ENCODE measurements at places on chromosomes 13 and 19. TPM values are rescaled to one million over a fixed set of nuclear protein-coding genes. Genes with fewer than 3 reads are reported as not detected.

Gene ADGRE3
- not detected for total RNA-seq

Gene SGCG
- not detected for total RNA-seq

Gene CRX
- total RNA-seq = not detected

Gene APC2
- total RNA-seq = 0.13 TPM

Gene SBK2
- total RNA-seq = not detected

Gene PCDH17
- total RNA-seq = 0.40 TPM

Gene TTC9B
- not detected for total RNA-seq

Gene KLK4
- not detected for total RNA-seq

Gene UHRF1
- 21.1 TPM for total RNA-seq

Gene SIGLECL1
- not detected for total RNA-seq

Gene NCR1
- total RNA-seq = not detected

Gene STOML3
- not detected for total RNA-seq

Gene ARHGAP45
- 1.5 TPM for total RNA-seq

Gene FGF21
- not detected for total RNA-seq

Gene GPR42
- total RNA-seq = not detected

Gene TSSK6
- total RNA-seq = 1.1 TPM

Gene ZNF790
- total RNA-seq = 8.2 TPM

Gene ETV2
- 0.12 TPM for total RNA-seq

Gene MATK
- total RNA-seq = not detected

Gene SKA3
- 5.3 TPM for total RNA-seq

Gene LILRB3
- not detected for total RNA-seq

Gene ZNF737
- 5.4 TPM for total RNA-seq

Gene MAP3K10
- total RNA-seq = 7.3 TPM

Gene SIAH3
- total RNA-seq = not detected

Gene SIGLEC10
- total RNA-seq = not detected

Gene PBX4
- total RNA-seq = not detected

Gene KLK8
- not detected for total RNA-seq

Gene ZNF433
- total RNA-seq = 7.9 TPM

Gene CEACAM8
- not detected for total RNA-seq

Gene OVOL3
- not detected for total RNA-seq

Gene BST2
- 28.2 TPM for total RNA-seq

Gene ZNF284
- 3.3 TPM for total RNA-seq

Gene ZNF229
- 11.9 TPM for total RNA-seq

Gene NFILZ
- total RNA-seq = not detected

Gene ANKLE1
- total RNA-seq = 0.19 TPM

Gene C19orf38
- 0.26 TPM for total RNA-seq

Gene CATSPERD
- not detected for total RNA-seq

Gene SYT5
- total RNA-seq = 0.26 TPM

Gene CDC16
- 50.4 TPM for total RNA-seq

Gene DACT3
- total RNA-seq = 7.5 TPM

Gene PTPRH
- total RNA-seq = 6.1 TPM

Gene ISOC2
- 52.8 TPM for total RNA-seq

Gene ANO8
- total RNA-seq = 6.3 TPM

Gene PDE4A
- 2.4 TPM for total RNA-seq

Gene CLEC17A
- 0.06 TPM for total RNA-seq

Gene CD79A
- not detected for total RNA-seq

Gene VSTM2B
- not detected for total RNA-seq

Gene PLPP2
- 0.53 TPM for total RNA-seq

Gene TMEM161A
- total RNA-seq = 16.0 TPM

Gene PRODH2
- total RNA-seq = not detected

Gene SERPINE3
- total RNA-seq = not detected
